ENCODE measurements at places on chromosomes 7 and 10.
A peak's percentile ranks its signal among the peaks of the same experiment; 100 is the strongest.

GRCh38 chr7:11436773-11437524 lies 395.0 kb downstream of the THSD7A start:
- DNase-seq, result no peak

DNA sequence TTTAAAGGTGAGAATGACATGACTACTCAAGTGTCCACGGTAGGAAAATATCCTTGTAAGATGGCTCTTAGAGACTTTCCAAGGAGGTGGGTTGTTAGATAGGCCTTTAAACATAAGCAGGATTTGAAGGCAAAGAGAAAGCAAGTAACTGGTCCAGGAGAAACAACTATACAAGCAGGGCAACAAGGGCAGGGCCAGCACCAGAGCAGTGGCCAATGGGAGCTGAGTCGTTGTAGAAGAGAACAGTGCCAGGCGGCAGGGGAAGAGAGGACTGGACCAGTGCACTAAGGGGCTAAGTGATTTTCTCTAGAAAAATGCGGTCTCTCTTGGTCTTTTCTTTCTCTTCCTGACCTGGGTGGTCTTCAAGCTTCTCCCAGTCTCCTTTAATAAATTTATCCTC lies 94.9 kb downstream of the GLI3 start:
- DNase-seq, result no peak

DNA sequence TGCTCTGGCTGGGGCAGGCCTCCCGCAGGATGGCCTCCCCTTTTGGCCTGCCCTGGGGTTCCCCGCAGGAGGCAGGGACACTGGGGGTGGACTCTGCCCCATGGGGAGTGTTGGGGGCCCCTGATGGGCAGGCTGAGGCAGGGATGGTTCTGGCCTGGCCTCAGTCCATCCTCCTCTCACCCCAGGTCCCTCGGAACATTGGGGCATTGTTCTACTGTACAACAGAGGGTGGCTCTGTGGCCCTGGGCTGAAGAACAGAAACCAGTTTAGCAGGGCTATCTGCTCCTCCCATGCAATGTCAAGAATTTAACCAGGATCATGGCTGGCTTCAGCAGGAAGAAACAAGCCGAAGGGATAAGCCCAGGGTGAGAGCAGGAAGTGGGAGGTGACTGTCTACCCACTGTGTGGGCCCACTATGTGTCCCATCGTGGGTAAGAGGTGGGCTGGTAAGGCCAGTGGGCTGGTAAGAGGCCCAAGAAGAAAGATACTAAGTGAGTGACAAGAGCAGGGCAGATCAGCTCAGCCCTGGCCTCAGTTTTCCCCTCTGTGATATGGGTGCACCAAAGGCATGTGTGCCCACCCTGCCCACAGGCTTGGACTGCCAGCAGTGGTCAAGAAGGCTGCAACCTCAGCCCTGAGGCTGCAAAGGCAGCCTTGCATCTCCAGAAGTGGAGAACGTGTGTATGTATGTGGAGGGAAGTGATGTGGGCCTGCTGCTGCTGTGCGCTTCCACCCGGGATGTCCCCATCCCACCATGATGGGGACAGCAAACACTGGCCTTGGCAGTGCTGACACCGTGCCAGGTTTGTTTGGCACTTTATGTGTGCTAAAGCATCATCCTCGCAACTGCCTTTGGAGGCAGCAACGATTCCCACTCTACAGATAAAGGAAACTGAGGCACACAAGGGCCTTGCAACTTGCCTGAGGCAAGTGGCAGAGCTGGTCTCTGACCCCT lies 138.9 kb downstream of the SH3PXD2A start:
- DNase-seq, result no peak

GRCh38 chr7:5210751-5211338 lies 20.8 kb downstream of the WIPI2 start:
- no peak for DNase-seq

GRCh38 chr10:62374862-62375710 lies 917 bp downstream of the ZNF365 start:
- DNase-seq, result no peak

DNA sequence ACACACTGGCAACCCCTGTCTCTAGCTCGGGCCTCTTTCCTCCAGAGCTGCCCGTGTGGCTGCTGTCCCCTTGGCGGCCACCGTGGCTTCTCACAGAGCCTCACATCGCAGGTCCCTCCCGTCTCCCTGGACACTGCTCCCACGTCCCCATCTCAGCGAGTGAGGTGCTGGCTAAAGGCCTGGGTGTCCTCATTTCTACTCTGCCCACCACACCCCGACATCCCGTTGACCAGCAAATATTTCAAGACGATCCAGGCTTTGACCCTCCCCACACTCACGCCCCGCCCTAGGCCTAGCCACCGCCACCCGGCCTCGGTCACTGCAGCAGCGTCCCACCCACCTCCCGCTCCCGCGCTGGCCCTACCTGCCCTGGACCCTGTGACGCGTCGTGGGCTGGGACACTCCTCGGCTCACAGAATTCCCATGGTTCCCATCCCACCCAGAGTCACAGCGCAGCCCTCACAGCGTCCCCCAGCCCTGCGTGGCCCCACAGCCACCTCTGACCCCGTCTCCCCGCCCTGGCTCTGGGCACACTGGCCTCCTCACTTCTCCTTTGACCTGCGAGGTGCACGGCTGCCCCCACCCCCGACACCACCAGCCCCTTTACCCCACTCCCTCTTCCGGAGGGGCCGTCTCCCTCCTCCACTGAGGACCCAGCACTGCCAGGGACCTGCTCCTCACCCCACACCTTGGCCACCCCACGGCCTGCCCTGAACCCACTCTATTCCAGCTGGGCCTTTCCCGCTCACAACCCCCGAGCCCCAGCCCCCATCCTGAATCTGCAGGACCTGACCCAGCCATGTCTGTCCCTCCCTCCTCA lies 6.9 kb downstream of the ADAP1 start:
- no peak for DNase-seq

DNA sequence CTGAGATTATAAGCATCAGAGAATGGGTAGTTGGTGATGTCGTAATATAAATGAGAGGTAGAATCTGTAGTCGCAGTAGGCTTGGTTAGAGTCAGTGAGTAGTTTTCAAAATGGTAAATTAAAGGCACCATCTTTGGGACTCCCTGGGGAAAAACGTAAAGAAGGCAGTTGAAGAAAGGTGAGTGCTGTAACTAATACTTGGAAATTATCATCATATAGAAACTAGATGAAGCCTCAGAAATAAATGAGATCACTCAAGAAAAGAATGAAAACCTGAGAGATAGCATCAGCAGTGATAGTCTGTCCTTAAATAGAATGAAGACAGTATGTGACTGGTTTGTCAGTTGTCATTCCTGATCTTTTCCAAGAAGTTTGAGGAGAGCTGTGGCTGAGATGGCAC lies 23.8 kb downstream of the PALS2 start:
- DNase-seq, result no peak

DNA sequence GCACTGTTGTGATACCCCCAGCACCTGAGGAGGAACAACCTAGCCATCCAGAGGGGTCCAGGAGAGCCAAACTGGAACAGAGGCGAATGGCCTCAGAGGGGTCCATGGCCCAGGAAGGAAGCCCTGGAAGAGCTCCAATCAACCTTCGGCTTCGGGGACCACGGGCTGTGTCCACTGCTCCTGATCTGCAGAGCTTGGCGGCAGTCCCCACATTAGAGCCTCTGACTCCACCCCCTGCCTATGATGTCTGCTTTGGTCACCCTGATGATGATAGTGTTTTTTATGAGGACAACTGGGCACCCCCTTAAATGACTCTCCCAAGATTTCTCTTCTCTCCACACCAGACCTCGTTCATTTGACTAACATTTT lies 1.6 kb upstream of the CASP2 start:
- no peak for DNase-seq

- DNase-seq, result no peak
These were observed 88.3 kb downstream of the NKX6-2 start for GRCh38 chr10:132697578-132698200.

GRCh38 chr10:12728494-12728893 lies 273.0 kb downstream of the CCDC3 start:
- DNase-seq, result no peak

DNA sequence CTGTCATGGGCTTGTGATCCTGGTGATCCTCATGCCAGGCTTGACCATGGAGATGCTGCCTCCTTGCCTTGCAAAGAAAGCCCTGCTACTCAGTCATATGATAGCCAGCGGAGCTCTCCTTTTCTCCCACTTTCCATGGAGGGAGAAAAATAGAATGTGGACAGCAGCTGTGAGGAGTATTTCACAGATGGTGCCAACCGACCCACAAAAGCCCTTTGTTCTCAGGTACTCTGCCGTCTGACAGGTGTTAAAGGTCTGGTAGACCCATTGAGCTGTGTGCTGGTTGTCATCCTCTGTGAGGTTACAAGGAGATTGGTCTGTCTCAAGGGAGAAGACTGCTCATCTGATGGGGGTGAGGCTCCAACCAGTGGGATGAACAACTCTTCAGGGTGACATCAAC lies 29.5 kb upstream of the COBL start:
- peak; percentile 52 for DNase-seq

- DNase-seq, result no peak
These were observed 176.2 kb downstream of the MGMT start for GRCh38 chr10:129643266-129643665.

DNA sequence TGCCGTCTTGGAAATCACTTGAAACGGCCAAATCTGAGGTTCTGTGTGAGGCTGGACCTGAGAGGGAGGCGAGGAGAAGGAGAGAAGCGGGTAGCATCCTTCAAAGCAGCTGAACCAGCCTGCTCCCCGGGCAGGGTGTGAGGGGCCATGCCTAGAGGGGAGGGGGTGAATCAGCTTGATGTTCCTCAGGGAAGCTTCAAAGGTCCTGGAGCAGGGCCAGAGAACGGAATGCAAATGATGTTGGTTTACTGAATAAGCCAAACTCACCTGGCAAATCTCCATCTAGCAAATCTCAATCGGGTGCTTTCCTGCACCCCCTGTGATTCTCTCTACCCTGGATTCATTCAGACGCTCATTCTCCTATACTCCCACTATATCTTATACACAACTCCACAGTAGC lies 226.9 kb downstream of the WDR11 start:
- DNase-seq, result no peak

DNA sequence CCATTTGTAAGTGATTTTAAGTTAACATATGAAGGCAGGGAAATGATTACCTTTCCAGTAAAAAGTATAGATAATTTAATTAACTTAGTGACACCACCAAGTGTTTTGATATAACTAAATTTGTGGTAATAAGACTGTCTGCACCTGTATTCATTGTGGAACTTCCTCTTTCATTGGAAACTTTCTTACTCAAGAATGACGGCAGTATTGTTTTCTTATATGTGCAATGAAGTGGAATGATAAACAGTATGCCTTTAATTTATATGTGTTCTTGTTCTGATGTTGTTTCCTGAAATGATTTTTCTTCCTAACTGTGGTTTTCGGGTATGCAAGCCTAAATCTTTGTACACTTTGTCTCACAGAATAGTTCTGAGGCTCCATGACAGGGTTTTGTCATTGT lies 46.4 kb downstream of the CASD1 start:
- no peak for DNase-seq

- DNase-seq, result no peak
These were observed 285.9 kb upstream of the ETV1 start for GRCh38 chr7:14275356-14275755.

DNA sequence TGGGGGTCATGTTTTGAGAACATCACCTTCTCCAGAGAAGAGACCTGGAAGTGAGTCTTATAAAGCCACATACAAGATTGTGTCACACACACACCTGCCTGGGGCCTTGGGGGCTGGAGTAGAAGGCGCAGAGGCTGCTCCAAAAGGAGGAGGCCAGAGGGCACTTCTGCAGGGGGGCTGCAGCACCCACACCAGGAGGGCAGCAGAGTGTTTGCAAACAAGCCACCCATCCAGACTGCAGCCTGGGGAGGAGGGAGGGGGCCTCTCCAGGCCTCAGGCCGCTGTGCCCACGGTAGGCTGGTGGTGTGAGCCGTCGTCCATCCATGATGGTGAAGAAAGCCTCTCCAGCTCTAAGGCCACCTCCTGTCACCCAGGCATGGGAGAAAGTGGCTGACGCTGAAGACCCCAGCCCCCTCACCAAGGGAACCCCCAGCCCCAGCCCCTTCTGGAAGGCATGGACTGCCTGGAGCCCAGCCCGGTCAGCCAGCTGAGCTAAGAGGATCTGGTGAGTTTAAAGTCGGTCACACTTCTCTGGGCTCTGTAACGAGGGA lies 77.5 kb downstream of the FOXL3 start:
- no peak for DNase-seq

GRCh38 chr7:45324683-45325237 lies 167.2 kb downstream of the RAMP3 start:
- DNase-seq, result no peak

DNA sequence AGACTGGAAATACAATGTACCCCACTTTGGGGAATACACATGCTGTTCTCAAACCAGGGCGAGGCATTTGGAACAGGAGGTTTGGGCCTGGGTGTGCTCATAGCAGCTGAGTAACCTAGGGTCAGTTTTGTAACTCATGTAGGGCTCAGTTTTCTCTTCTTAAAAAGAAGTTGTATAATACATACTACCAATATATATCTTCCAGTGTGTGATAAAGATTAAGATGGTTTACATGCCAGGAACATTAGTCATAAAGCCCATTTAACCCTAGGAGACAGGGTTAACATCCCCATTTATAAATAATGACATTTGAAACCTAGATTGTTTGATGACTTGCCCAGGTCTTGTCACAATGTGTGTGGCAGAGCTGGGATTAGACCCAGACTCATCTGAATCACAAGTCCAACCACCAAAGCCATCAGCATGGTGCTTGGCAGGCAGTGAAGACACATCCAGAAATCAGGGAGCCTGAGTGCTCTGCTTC lies 6.0 kb downstream of the AKR1B10 start:
- DNase-seq, result no peak

DNA sequence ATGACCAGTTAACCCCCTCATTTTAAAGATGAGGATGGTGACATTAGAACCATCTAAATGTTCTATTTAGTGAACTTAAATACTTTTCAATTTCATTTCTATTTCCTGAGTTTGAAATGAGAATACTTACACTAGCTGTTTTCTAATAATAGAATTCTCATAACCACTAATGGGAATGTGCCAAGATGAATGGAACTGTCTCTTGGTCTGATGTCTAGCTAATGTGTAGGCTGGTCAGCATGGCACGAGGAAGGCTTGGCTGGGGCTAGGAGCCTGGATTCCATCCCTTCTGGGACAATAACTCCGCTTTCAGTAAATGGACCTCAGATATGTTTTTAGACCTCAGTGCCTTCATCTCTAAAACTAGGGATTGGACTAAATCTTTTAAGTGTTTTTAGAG lies 185.8 kb upstream of the NRP1 start:
- no peak for DNase-seq

DNA sequence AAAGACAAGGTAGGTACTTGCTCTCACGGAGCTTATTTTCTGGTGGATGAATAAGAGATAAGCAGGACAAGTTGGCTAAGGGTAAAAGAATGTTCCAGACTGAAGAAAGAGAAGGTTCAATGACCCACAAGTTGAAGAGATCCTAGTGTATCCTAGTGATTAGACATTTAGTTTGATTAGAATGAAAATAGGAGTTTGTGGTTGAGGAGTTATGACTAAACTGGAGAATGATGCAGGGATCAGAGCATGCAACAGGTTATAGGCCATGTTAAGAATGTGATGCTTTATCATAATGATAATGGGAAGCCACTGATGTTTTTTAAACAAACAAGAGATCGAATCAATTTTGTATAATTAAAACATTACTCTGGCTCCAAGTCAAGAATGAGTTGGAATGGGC lies 357.2 kb downstream of the HPSE2 start:
- no peak for DNase-seq

- DNase-seq, result no peak
These were observed 20.7 kb downstream of the STN1 start for GRCh38 chr10:103897241-103897774.

All from NCI-H748 treated with DMSO at 0.1 percent for 48 hours (cell line).